ENCODE measurements at places on chromosomes 7 and 10.

GRCh38 chr7:1987084-1987535, 245.6 kb downstream of the MAD1L1 start:
- no peak overlapping the region for H3K4me3 ChIP-seq
- no peaks in the 10 kb centered on the region for H3K4me1 ChIP-seq
- no peaks in the 10 kb centered on the region for H3K27me3 ChIP-seq
- H3K27ac ChIP-seq: no peak overlapping the region
- H3K36me3 ChIP-seq: no peaks in the 10 kb centered on the region

- no peak overlapping the region for H3K27ac ChIP-seq
- no peaks in the 10 kb centered on the region for H3K36me3 ChIP-seq
- DNase-seq: no peak
- no peaks in the 10 kb centered on the region for H3K27me3 ChIP-seq
- H3K4me1 ChIP-seq: no peaks in the 10 kb centered on the region
- no peak overlapping the region for H3K4me3 ChIP-seq
Observed at GRCh38 chr10:112213836-112214235, 30.3 kb upstream of the GPAM start.

DNA sequence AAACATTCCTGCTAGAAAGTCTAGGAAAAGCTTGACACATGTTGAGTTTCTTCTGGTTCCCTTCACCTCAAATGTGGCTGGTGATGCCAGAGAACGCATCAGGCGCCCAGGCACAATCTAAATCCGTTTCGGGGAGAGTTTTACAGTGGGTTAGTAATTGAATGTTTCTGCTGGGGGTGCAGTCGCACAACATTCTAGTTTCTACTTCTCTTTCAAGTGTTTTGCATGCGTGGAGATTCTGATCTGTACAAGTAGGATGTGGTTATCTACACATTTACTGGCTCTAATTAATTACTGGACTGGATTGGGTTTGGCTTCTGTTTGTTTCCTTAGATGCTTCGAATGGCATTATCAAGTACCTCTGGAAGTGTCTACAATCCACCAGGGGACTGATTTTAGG, 173.8 kb downstream of the TMEM26 start:
- H3K36me3 ChIP-seq: no peaks in the 10 kb centered on the region
- no peak overlapping the region for H3K4me3 ChIP-seq
- H3K27me3 ChIP-seq: no peaks in the 10 kb centered on the region
- H3K27ac ChIP-seq: no peak overlapping the region
- H3K4me1 ChIP-seq: no peaks in the 10 kb centered on the region

DNA sequence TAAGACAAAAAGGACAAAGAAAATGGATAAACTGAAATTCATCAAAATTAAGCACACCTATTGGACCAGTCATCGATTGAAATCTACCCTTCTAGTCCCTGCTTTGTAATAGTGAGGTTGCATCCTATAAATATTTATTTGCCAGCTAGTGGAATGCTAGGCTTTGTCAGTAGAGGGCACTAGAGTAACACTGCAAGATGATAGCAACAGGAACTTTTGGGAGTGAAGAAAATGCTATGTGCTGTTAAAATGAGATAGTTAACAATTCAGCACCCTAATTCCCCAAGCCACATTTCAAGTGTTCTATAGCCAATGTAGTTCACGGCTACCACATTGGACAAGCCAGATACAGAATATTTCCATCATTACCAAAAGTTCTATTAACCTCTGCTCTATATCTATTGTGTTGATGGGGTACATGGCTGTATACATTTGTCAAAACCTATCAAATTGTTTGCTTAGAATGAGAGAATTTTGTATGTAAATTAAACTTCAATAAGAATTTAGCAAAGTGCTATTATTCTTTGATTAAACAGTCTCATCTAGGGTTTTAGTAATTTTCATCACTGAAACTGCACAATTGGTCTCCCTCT, 69.8 kb downstream of the LSMEM1 start:
- no peak for DNase-seq
- H3K36me3 ChIP-seq: no peaks in the 10 kb centered on the region
- H3K4me1 ChIP-seq: no peaks in the 10 kb centered on the region

GRCh38 chr10:132194726-132195125, 8.0 kb downstream of the DPYSL4 start:
- DNase-seq: no peak
- no peak overlapping the region for H3K27ac ChIP-seq
- no peak overlapping the region for H3K4me3 ChIP-seq
- no peaks in the 10 kb centered on the region for H3K36me3 ChIP-seq

DNA sequence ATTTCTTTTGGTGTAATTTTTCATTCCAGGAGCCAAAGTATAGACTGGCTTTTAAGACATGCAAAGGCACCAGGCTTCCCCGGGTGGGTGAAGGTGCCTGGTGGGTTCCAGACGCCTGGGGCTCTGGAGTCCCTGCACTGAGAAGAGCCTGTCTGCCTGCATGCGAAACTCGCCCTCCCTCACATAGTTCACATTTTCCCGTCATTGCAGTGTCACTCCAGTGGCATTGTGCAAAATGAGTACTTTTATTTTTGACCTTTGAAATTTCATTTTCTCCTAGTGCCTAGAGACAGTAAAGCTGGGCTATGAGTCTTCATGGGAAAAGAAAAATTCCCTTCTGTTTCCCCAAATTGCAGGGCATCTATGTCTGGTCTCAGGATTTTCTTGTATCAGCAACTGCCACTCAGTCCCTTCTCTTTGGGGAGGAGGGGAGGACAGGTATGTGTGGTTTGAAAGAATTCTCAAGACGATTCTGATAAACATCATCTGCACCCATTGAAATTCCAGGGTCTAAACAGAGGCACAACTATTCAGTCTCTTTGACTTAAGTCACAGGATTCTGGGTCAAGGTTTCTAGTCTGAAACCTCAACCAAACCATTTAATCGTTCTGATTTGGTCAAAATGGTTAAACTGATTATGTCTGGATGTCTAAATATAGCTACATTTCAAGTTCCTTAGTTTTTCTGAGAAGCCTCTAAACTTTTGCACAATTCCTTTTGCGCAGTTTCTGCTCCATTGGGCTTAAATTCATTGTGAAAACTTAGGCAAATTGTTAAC, 107.8 kb downstream of the CYP26A1 start:
- no peaks in the 10 kb centered on the region for H3K27me3 ChIP-seq
- H3K36me3 ChIP-seq: no peaks in the 10 kb centered on the region
- no peak overlapping the region for H3K27ac ChIP-seq
- H3K4me3 ChIP-seq: no peak overlapping the region
- H3K4me1 ChIP-seq: no peaks in the 10 kb centered on the region
- no peak for DNase-seq

GRCh38 chr7:138559448-138559847, 99.4 kb downstream of the TRIM24 start:
- no peak overlapping the region for H3K4me3 ChIP-seq
- no peak for DNase-seq
- H3K27ac ChIP-seq: no peak overlapping the region
- H3K27me3 ChIP-seq: no peaks in the 10 kb centered on the region

DNA sequence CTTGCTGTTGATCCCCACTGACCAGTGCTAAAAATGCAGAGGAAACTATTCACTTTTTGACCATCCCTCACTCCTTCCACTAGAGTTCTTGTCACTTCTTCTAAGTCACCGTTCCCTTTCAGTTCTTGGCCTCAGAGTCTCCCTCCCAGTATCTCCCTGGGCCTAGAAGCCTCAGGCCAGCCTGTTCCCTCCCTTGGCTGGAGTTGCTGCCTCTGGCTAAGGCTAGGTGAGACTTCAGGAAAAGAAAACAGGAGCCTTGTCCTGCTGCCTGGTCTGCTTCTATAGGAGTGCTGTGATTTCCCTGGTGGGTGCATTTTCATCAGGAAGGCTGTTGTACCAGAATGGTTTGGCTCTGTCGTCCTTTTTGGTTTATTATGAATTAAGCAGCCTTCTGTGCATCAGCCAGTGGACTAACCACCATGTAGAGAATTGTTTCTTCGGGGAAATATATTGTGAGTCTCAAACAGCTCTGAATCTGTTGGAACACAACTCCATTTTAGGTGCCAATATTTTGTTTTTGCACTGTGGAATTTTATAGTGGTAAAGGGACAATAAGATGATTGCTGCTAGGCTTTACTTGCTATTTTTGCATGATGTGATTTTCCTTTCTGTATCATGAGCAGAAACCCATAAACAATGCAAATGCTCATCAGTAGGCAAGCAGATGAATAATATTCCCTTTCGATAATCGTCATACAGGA, 233.4 kb upstream of the FZD1 start:
- no peak overlapping the region for H3K4me3 ChIP-seq
- no peak for DNase-seq
- H3K27me3 ChIP-seq: no peaks in the 10 kb centered on the region
- no peak overlapping the region for H3K27ac ChIP-seq

Data from uterus (tissue), 4 donors.